ENCODE measurements at places on chromosomes 7 and 10.

- no peak for DNase-seq
These were observed 453 bp upstream of the GALNT17 start for GRCh38 chr7:71131256-71132126.

DNA sequence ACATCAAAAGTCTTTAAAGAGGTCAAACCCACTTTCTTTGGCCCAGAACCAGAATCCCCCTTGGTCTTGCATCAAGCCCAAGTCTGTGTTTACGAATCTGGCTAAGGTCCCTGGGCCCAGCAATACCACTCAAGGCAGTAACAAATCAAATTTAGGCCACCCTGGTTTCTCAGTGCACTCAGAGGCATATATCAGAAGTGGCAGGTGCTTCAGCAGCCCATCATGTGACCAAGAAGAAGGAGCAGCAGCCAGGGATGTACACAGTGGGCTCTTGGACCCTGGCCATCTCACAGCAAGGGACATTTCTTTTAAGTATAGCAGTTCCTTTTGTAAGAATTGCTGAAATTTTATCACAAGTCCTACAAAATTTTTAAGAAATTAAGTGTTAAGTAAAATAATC lies 7.3 kb upstream of the SLC25A13 start:
- DNase-seq: no peak

- no peak for DNase-seq
These were observed 775.4 kb downstream of the TYW1 start for GRCh38 chr7:67771846-67772605.

GRCh38 chr7:23490357-23491135 lies 20.3 kb upstream of the IGF2BP3 start:
- DNase-seq: no peak

DNA sequence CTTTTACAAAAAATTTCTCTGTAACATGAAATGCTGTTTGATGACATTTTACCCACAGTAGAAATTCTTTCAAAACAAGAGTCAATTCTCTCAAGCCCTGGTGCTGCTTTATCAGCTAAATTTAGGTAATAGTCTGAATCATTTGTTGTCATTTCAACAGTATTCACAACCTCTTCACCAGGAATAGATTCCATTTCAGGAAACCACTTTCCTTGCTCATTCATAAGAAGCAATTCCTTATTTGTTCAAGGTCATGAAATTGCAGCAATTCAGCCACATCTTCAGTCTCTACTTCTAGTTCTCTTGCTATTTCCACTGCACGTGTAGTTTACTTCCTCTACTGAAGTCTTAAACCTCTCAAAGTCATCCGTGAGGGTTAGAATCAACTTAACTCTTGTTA lies 14.1 kb downstream of the STAG3 start:
- DNase-seq: no peak

DNA sequence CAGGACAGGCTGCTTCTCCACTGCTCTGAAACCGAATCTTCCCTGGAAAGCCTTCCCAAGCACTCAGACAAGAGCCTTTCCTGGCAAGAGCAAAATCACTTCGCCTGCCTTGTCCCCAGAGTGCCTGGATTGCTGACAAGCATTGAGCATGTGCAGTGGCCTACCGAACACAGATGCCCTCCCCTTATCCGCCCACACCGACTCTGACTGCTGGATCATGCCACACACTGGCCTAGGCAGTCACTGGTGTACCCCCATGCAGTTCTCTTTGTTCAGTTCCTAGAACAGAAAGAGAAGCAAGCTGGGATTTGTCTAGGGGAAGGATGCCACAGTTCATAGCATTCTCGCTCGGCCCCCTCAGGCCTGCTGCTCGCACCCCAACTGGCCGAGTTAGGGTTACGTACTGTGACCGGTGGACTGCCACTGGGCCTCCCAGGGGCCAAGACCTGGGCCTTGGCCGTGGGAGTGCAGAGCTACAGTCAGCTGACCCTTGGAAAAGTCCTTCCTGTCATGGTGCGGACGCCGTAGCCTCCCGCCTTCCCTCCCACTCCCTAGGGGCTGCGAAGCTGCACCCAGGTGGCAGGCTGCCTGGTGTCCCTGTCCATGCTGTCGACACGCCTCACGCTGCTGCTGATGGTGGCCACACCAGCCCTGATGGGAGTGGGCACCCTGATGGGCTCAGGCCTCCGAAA lies 6.9 kb downstream of the ABCB8 start:
- no peak for DNase-seq

DNA sequence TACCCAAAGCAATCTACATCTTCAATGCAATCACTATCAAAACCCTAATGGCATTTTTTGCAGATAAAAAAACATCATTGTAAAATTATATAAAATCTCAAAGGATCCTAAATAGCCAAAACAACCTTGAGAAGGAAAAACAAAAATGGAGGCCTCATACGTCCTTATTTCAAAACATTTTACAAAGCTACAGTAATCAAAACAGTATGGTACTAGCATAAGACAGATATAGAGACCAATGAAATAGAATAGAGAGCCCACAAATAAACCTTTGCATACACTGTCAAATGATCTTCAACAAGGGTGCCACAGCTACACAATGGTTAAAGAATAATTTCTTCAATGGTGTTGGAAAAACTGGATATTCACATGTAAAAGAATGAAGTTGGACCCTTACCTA lies 34.5 kb downstream of the PDLIM1 start:
- DNase-seq: no peak

DNA sequence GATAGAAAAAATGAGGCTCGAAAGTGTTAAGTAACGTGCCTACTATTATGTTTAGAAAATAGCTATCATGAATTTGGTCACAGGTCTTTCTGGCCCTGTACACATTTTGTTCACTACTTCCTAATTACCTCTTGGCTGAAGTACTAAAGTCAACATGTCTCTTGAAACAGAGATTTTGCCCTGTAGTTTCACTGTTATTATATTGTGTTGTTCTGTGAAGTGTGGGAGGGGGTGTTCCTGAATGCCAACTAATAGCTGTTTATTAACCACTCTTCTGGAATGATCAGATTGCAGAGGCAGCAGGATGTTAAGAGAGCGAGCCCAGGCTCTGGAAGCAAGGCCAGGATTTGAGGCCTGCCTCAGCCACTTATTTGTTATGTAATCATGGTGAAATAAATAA lies 72.1 kb downstream of the RNF133 start:
- no peak for DNase-seq

GRCh38 chr10:3803927-3804741 lies 19.1 kb upstream of the KLF6 start:
- no peak for DNase-seq

DNA sequence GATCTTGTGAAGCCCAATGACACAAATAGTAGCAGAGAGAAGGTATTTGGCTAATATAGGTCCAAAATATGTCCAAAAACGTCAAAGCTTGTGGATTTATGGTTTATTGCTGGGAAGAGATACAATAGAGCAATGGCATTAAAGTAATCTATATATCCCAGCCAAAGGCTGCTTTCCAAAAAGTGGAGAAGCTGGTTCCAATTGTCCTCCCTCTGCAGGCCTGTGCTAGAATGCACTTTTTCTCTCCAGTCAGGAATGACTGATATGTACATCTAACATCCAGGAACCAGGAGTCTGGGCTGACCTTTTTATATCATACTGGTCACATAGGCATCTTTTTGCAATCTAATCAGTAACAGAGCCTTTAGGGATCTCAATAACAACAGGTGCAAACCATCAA lies 167.1 kb upstream of the FAM3C start:
- no peak for DNase-seq

GRCh38 chr10:69406816-69407580 lies 9.7 kb downstream of the TACR2 start:
- DNase-seq: no peak

DNA sequence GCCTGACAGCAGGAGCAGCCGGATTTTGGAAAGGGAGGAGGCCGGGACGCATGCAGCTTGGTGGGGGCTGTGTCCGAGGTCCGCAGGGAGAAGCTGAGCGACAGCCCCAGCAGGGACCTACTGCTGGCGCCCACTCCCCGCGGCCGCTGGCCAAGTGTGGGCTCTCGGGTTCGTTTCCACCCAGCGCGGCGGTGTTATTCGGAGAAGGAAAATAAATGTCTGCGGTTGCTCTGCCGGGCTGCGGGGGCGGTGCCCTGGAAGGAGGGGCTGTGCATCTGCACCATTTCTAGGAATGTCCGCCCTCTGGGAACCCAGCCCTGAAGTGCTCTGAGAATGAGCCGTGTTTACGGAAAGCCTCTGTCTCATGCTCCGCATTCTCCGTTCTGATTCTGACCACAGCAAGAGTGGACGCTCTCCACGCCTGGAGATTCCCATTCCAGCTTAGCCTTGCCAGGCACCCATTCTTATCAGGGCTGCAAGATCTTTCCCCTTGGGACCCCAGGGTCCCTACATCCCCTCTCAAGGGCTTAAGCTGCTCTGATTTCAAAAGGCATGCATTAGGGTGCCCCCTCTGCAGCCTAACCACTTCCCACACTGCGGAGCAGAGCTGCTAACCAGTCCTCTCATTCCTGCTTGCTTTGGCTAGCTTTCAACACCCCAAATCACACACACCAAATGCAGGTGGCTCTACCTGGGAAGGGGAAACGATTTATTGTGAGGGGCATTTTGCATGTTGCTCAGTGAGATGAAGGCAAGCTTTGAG lies 256.6 kb upstream of the GLI3 start:
- DNase-seq: no peak

- DNase-seq: no peak
These were observed at the start of gene CPXM2 for GRCh38 chr10:123891144-123892071. CPXM2 (minus strand) TSS chr10:123891807; CDS start chr10:123891659, 148 bp downstream.

GRCh38 chr10:108905171-108905570 lies 1018.1 kb downstream of the XPNPEP1 start:
- no peak for DNase-seq

DNA sequence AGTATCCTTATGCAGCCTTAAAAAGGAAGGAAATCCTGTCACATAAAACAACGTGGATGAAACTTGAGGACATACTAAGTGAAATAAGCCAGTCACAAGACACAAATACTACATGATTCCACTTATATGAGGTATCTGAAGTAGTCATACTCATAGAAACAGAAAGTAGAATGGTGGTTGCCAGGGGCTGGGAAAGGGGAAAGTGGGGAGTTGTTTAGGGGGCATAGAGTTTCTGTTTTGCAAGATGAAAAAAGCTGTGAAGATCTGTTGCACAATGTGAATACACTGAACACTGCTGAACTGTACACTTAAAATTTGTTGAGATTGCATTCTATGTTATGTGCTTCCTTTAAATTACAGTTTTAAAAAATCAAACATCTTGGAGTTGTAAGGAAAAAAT lies 2.9 kb downstream of the NUP205 start:
- DNase-seq: no peak

GRCh38 chr10:76937181-76937600 lies 700.4 kb downstream of the KCNMA1 start:
- no peak for DNase-seq

- DNase-seq: no peak
These were observed 4.4 kb downstream of the SH2D4B start for GRCh38 chr10:80542053-80542452.

GRCh38 chr7:113087071-113087998 lies 708 bp upstream of the GPR85 start:
- no peak for DNase-seq

GRCh38 chr10:91162495-91163268 lies 57.8 kb upstream of the PCGF5 start:
- DNase-seq: peak; percentile 31

- DNase-seq: no peak
These were observed 80.3 kb downstream of the FAM53B start for GRCh38 chr10:124663766-124664360.

Data from stimulated activated CD4-positive, alpha-beta T cell treated with anti-CD3 and anti-CD28 coated beads, TNF-alpha, amount 100 ng/mL, for 24 hours (primary cell).